NCI-H1436 treated with DMSO at 0.1 percent for 48 hours (cell line): ENCODE measurements at places on chromosomes 12 and 14.

DNA sequence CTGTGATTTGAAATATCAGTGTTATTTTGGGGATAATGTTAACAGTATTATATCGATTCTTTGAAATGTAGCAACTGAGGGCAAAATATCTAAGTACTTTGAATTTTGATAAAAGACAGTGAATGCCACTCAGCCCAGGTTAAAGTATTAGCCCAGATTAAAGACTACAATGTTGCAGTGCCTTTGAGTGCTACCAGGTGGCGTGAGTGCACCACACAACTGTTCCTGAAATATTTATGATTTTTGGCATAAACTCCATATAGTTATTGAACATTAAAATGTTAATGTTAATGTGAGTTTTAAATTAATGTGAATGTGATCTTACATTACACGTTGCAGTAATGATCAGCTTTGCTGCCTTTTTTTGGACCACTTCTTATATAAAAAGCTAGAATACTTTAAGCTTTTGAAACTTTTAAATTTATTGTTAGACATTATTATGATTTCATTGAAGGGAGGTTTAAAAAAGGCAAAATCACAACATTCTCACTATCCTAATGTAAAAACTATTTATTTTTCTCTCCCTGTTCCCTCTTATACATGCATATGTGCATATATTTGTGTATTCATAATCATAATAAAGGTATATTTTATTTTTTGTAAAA is 22.5 kb downstream of the MRPS35 start:
- DNase-seq = no peak

- DNase-seq = no peak
Measured at GRCh38 chr14:101185073-101185835, 281.7 kb upstream of the RTL1 start.

GRCh38 chr12:8829621-8830020 is 7.2 kb downstream of the A2ML1 start:
- no peak for DNase-seq

- no peak for DNase-seq
Measured at GRCh38 chr12:124446364-124446763, 121.0 kb downstream of the NCOR2 start.

GRCh38 chr12:47585507-47585906 is 120.3 kb downstream of the RPAP3 start:
- no peak for DNase-seq

DNA sequence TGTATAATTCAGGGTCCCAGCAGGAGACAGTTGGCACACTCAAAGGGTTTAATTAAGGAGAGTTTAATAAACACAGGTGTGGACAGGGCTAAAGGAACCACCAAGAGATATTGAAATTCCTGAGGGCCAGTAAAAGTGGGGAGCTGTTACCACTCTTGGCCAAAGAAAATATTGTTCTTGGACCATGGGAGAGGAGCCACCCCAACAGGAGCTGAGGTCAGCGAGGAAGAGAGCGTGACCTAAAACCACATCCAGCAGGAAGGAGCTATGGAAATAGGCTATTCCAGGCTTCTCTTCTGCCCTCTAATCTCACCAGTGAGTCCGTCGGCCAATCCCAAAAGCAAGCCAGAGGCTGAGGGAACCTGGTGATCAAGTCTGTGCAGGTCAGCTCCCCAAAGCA is 390.8 kb downstream of the MED13L start:
- DNase-seq = no peak
